Caco-2 (cell line): ENCODE measurements at places on chromosomes 3 and 15. TPM values are rescaled to one million over a fixed set of nuclear protein-coding genes. Genes with fewer than 3 reads are reported as not detected.

The TMCO5A gene
- not detected in 2 replicates for total RNA-seq

The CCDC39 gene
- not detected in 2 replicates for total RNA-seq

DNA sequence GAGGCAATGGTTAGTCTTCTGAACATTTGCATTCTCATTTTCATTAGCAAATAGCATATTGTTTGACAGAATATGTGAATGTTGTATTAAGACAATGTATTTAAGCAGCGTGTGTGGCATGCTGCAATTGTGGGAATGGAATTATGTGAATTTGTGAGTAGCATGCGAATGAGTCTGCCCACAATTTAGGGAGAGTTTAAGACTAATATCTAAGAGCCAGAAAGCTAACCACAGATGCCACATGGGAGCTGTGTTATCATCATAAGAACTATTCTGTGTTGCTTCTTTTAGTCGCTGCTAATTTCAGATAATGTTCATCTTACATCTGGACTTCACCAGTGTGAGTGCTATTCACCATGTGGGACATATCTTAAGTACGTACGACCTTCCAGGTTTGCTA, 494.5 kb downstream of the RBMS3 start:
- no peak for DNase-seq

The IGSF11 gene
- 0.37 and 0.41 TPM in 2 replicates for total RNA-seq

DNA sequence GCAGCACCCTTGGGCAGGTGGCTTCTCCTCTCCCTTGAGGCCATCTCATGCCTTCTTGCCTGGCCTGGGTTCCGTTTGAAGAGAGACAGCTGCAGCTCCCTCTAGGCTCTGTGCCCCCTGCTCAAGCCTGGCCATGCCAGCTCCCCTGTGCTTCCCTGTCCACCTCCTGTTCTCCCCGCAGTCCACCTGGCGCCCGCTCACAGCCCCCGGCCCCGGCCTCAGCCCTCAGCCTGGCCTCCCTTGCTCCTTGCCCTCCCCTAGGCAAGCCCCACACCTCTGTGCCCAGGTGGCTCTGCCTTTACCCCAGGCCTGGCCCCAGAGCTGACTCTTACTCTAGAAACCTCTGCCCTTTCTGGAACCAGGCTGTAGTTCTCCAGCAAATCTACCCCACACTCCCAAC, 13.9 kb upstream of the RHO start:
- no peak for DNase-seq

The CELSR3 gene
- total RNA-seq: 35.4 and 39.0 TPM in 2 replicates
